ENCODE measurements at places on chromosomes 11 and 22. TPM values are rescaled to one million over a fixed set of nuclear protein-coding genes. Genes with fewer than 3 reads are reported as not detected.
A peak's percentile ranks its signal among the peaks of the same experiment; 100 is the strongest.

GRCh38 chr11:105834461-105834860, 187.6 kb downstream of the MSANTD4 start:
- DNase-seq = no peak

DNA sequence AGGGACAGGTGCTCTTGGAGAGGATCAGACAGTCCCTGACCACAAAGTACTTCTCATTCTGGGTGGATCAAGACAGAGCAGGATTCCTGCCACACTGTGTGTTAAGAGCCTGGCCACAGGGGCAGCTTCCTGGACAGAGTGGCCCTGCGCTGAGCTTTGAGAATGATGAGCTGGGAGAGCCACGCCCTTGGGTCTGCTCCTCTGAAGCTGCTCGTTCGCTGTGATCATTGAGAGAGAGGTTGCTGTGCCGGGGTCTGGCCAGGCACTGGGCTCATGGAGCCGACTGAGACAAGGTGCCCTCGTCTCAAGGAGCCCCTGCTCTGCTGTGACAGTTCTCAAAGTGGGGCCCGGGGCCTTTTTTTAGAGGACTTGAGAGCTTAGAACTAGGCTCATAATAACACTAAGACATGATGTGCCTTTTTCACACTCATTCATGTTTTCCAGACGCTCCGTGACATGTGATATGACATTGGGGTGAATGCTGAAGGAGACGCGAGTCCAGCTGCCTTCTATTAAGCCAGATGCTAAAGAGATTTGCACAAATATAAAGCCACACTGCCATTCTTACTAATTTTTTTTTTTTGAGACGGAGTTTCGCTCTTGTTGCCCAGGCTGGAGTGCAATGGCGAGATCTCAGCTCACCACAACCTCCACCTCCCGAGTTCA, 1.6 kb upstream of the MFRP start:
- DNase-seq = no peak

- no peak for DNase-seq
Measured at GRCh38 chr11:66071381-66071801, 1.3 kb downstream of the PACS1 start.

OR5F1 gene
- not detected for polyA plus RNA-seq

DNA sequence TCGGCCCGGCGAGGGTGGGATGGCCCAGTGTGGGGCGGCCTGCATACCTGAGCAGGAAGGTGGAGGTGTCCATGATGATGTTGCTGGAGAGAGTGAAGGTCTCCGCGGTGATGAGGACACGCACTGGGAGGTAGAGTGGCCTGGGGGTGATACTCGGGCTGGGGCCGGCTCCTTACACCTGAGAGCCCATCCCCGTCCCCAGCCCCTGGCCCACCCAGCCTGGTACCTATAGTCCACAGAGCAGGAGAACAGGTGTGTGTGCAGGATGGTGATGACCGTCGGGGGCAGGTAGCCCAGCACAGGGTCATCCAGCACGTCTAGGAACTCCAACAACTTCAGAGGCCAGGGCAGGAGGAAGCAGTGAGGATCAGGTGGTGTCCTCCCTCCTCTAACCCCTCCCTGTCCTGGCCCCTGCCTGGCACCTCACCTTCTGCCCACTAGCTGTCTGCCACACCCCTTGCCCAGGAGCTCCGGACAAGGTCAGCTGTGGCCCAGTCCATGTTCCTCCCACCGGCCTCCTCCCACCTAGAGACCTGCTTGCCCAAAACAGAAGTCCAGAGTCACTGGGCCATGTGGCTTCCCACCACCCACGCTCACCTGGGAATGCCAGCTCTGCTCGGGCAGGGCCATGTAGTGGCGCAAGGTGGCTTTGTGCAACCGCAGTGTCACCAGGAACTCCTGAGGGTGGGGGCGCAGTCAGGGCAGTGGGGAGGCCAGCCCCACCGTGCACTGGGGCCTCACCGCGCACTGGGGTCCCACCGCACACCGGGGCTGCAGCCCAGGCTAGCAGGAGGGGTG, 11.3 kb downstream of the ATG2A start:
- no peak for DNase-seq

GRCh38 chr11:63840356-63841060, 1.6 kb downstream of the MARK2 start:
- no peak for DNase-seq

NELL1 gene
- polyA plus RNA-seq = 1.3 TPM

IFITM5 gene
- polyA plus RNA-seq = 0.62 TPM

- DNase-seq = peak; percentile 91
Measured at GRCh38 chr11:9568854-9569587, 4.4 kb upstream of the WEE1 start.

DNA sequence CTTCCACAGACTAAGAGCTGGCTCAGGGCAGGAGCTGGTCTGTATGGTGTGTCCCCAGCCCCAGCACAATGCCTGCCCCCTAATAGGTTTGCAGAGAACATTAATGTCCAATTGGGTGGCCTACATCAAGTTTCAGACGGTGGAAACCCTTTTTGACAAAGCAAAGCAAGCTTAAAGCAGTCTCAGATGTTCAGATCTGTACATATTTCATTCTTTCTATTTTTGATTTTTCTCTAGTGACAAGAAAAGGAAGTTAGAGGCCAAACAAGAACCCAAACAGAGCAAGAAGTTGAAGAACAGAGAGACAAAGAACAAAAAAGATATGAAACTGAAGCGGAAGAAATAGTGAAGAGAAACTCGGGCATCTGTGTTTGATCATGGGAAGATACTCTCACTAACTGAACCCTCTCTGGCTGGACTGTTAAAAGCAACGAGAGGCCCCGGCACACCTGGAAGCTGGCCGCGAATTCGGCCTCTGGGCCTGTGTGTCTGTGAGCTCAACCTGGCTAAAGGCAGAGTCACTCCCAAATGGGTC, 40.5 kb downstream of the NAT10 start:
- no peak for DNase-seq

Measured in renal pelvis (tissue), 12 donors.